ENCODE measurements at places on chromosomes 2 and 18.

- no peak for DNase-seq
Measured at GRCh38 chr2:229947544-229947943, 25.2 kb downstream of the FBXO36 start.

DNA sequence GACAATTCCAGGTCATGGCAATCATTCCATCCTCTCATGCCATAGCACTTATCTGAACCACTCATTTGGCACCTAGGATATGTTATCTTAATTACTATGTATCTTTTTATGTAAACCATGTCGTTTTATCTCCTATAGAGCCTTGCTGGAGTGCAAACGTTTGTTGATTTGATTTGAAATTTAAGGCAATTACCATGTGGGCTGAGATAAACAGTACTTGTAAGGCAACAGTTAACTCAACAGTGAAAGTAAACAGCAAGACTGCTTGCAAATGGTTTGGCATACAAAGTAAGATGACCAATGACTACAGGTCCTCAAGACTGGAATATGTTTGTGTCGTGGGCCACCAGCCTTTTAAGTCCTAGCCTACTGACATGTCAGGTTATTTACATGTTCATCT lies 133.7 kb upstream of the ZFP36L2 start:
- DNase-seq = no peak

DNA sequence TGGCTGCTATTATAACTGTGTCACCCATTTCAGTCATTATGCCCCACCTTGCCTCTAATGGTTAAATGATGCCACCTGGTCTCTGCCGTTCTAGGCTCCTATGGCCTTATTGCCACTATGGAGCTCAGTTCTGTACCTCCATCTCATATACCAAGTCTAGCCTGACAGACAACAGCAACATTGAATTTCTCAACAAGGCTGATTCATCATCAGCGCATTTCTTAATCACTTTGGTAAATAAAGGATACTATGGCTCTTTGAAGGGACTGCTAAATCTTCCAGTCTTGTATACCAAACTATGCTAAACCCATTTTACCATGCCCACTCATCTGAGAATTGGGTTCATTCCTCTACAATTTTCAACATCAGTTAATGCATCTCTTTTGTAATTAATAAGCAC lies 784.5 kb upstream of the CELF4 start:
- DNase-seq = no peak

GRCh38 chr2:150192701-150193100 lies 294.8 kb downstream of the RND3 start:
- DNase-seq = no peak

- DNase-seq = no peak
Measured at GRCh38 chr2:1799174-1799573, 54.9 kb upstream of the PXDN start.

DNA sequence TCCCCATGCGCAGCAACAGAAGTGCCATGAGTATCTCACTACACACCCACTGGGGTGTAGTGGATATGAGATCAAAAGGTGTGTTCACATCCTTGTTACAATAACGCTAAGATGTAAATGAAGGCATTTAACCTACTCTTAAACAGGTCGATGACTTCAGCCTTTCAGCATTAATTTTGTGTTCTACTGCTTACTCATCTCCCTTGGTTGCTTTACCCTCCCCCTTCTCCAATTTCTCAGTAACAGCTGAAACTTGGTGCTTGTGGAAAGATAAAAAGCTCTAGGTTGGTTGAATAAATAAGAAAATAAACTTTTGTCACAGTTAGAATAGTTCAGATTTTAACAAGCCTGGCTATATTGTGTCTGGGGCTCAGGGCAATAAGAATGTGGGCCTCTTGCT lies 147.5 kb upstream of the SESTD1 start:
- DNase-seq = no peak

DNA sequence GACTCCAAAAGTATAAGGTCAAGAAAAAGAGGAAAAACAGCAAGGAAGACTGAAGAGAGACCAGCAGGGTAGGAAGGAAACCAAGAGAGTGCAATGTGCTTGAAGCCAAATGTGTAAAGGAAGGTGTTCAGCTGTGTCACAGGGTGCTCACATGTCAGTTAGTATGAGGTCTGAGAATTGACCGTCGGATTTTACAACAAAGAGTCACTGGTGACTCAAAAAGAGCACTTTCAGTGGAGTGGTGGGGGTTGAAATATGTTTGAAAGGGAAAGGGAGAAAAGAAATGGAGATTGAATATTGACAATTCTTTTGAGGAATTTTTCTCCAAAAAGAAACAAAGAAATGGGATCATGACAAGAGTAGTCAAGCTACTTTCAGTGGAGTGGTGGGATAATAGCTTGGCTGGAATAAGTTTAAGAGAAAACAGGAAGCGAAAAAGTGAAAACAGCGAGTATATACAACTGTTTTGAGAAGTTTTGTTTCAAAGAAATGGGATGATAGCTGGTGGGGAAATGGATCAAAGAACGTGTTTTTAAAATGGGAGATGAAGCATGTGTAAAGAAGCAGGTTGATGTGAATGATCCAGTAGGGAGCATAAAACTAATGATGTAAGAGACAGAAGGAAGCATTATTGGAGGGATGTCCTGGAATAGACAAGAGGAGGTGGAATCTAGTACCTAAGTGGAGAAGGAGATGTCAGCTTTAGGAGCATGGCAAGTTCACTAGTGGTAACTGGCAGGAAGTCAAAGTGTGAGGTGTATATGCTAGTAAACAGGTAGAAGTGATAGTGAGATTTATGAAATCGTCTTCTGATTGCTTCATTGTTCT lies 3.6 kb upstream of the TSPYL6 start:
- DNase-seq = no peak

DNA sequence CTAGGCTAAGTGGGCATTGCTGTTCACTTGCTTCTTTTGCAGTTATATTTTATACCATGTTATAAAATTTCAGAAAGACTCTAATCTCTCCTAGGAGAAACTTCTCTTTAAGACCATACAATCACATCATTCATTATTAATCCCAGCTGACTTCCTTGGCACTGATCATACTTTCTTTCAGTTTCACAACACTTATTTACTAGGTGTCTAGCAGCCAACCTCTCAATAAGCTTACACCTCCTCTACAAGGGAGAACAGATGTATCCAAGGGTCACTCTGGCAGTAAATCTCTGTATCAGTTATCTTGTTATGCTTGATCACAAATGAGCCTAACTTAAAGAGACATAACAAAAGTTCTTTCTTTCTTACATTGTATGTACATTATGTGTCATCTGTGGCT lies 69.8 kb upstream of the EPB41L5 start:
- no peak for DNase-seq

DNA sequence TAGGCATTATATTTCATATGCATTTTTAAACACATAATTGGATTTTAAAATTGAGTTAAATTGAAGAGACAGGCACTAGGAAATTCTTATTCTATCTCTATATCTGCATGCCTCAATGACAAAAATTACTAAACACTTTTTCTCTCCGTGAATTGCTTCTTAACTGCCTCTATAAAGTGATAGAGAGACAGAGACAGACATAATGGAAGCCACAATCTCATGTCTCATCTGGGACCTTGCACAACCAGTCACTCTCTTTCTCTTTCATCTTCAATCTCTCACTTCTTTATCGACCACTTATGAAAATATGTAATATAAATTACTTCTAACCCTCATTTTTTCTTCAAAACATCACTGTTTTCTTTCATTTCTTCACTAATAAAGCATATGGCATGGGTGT lies 238.9 kb upstream of the ZNF804A start:
- DNase-seq = no peak

DNA sequence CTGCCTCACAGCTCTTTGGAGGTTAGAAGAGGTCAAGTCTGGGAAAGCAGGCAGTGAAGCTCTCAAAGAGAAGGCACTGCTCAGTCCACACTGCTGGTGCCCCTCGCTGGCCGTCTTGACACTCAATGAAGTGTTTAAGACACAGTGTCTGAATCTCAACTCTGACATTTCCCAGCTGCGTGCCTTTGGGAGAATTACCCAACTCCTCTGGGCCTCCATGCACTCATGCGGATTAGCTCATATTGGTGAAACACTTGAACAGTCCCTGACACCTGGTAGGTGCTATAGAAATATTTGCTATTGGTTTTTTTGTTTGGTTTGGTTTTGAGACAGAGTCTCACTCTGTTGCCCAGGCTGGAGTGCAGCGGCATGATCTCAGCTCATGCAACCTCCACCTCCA lies 281.0 kb downstream of the SRBD1 start:
- no peak for DNase-seq

DNA sequence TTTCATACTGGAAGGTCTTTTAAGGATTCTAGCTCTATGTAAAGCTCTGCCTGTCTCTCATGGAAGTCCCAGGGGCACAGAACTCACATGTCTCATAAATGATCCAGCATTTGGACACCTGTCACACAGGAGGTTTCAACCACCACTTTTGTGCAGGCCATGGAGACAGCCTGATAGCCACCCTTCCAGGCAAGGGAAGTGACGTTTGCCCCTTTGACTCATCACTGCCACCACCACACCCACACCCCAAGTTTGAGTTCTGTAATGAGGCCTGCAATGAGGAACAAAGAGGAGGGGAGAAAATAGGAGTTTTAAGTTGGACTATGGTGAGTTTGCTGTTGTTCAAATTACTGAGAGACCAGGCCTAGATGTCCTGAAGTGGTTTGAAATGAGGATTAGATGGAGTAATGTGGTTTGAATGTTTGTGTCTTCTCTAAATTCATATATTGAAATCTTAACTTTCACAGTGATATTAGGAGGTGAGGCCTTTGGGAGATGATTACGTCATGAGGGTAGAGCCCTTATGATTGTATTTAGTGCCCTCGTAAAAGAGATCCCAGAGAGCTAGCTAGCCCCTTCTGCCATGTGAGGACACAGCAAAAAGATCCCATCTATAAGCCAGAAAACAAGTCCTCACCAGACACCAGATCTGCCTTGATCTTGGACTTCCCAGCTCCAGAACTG lies 175.3 kb upstream of the EPHA4 start:
- no peak for DNase-seq

- DNase-seq = no peak
Measured at GRCh38 chr18:36610661-36611060, 218.1 kb downstream of the TPGS2 start.

- no peak for DNase-seq
Measured at GRCh38 chr2:239666053-239666854, 265.4 kb upstream of the HDAC4 start.

- no peak for DNase-seq
Measured at GRCh38 chr18:35642802-35643201, 61.3 kb downstream of the GALNT1 start.

GRCh38 chr18:6947338-6948030 lies 170.1 kb downstream of the LAMA1 start:
- DNase-seq = no peak

DNA sequence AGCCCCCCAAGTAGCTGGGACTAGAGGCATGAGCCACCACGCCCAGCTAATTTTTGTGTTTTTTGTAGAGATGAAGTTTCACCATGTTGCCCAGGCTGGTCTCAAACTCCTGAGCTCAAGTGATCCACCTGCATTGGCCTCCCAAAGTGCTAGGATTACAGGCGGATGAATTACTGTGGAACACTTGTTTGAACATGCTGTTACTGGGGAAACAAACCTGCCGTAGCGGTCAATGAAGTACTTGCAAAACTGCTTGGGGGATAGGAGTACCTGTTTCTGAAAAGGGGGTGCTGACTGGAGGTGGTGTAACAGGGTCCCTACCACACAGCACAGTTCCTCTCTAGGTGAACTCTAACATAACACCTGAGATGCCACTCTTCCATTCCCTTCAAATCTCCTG lies 5.9 kb upstream of the IMPACT start:
- DNase-seq = no peak

DNA sequence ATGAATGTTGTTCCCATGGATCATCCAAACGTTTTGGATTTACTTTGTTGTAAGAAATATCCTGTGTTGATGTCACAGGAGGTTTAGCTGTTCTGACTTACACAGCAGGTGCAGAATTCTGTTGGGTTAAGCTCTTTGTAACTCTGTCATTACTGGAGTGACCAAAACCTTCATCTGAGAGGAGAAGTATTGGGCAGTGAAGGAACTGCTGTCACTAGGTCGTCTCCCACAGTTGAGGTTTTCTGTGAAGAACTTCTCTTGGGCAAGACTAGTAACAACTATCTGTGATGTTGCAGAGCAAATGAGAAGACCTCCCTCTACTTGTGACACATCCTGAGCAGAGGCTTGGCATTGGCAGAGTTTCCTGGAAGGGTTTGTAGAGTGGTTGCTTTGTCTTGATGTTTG lies 2.9 kb downstream of the SPTBN1 start:
- DNase-seq = no peak

DNA sequence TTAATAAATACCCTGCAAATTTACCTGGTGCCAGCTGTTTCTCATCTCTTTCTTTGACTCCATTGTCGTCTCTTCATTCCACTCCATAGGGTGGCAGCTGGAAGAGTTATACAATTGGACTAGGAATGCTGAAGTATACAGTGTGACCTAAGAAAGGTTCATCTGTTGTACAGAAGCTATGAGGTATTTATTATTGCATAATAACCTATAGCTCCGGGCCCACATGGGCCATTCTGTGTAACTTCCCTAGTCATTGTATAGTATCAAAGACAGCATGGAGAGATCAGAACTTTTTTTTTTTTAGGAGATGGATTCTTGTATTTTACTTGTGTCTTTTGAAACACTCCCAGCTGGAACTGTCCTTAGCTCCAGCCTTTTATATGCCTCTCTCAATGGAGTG lies 26.2 kb downstream of the BMP10 start:
- DNase-seq = no peak

GRCh38 chr2:43754180-43754579 lies 19.7 kb upstream of the DYNC2LI1 start:
- DNase-seq = peak; percentile 29

DNA sequence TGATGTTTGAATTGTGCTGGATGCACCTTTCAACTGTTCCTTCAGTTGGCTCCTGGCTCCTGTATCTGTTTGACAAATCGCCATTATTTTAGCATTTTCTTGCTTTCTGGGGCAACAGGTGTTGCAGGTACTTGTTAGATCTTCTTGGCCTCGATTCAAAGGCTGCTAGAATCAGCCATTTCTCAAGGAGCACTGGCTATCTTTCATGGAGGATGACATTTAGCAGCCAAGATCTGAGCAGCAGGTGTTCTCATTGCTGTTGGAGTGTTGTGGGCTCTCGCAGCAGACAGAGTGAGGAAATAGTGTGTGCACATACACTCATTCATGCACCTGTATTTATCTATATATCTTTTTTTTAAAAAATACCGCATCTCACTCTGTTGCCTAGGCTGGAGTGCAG lies 52.2 kb downstream of the INPP5D start:
- DNase-seq = no peak

GRCh38 chr18:38886861-38887670 lies 1321.5 kb upstream of the CELF4 start:
- DNase-seq = no peak

- no peak for DNase-seq
Measured at GRCh38 chr18:66126266-66126665, 375.5 kb downstream of the CDH7 start.

- no peak for DNase-seq
Measured at GRCh38 chr2:20264629-20265028, 39.7 kb upstream of the SDC1 start.

GRCh38 chr2:189521699-189522434 lies 58.7 kb downstream of the SLC40A1 start:
- no peak for DNase-seq

GRCh38 chr2:178401994-178402437 lies 49.0 kb downstream of the PRKRA start:
- DNase-seq = no peak

- peak; percentile 91 for DNase-seq
Measured at GRCh38 chr2:46847185-46847710, 68.4 kb downstream of the MCFD2 start.

Measured in femur (tissue), 1 donor.